ENCODE measurements at places on chromosomes 5 and 9.

DNA sequence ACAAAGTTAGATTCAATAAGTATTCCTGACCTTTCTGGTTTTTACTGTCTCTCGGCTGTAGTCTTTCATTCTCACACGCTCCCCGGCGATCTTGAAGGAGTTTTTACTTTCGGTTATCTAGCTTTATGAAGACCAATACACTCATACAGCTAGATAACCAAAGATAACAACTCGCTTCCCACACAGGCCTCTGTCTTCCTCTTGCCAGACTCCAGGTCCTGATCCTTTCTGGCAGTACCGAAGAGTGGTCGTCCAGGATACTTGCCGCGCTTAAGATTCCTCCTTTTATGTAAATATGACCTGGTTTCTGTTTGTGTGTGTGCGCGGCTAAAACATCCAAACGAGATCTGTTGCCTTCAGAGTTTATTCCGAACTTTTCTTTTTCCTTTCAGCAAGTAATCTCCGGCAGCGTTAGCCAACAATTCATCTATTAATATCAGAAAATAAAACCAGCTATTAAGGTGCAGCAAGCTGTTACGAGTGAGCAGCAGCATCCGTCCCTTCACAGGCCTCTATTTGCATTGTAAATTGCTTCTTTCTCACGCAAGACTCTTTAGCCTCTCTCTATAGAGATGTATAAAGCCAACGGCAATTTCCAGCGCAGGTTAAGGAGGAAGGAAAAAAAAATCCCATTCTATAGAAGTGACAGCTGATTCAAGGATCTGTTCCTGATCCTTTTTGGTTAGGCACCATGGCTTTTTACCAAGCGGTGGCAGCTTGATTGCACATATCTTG lies 216.1 kb downstream of the MEF2C start:
- no peak for DNase-seq

GRCh38 chr5:91128604-91129003 lies 254.5 kb downstream of the ARRDC3 start:
- no peak for DNase-seq

DNA sequence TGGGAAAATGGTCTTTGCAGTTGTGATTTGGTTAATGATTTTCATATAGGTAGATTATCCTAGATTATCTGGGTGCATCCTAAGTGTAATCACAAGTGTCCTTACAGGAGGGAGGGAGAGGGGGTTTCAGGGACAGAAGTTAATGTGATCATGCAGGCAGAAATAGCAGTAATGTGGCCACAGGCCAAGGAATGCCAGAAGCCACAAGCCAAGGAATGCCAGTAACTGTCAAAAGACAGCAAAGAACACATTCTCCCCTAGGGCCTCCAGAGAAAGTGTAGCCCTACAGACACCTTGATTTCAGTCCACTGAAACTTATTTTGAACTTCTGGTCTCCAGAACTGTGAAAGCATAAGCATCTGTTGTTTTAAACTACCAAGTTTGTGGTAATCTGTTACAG lies 2074.5 kb downstream of the MAT2B start:
- DNase-seq = no peak

- no peak for DNase-seq
Observed at GRCh38 chr9:117742131-117742530, 37.9 kb downstream of the TLR4 start.

- no peak for DNase-seq
Observed at GRCh38 chr9:97853056-97853843, at the start of gene FOXE1. Gene FOXE1, plus strand, starts transcription at chr9:97853226. Its CDS starts 689 bp downstream, at chr9:97853915.

GRCh38 chr5:173920866-173921555 lies 32.9 kb downstream of the CPEB4 start:
- no peak for DNase-seq

DNA sequence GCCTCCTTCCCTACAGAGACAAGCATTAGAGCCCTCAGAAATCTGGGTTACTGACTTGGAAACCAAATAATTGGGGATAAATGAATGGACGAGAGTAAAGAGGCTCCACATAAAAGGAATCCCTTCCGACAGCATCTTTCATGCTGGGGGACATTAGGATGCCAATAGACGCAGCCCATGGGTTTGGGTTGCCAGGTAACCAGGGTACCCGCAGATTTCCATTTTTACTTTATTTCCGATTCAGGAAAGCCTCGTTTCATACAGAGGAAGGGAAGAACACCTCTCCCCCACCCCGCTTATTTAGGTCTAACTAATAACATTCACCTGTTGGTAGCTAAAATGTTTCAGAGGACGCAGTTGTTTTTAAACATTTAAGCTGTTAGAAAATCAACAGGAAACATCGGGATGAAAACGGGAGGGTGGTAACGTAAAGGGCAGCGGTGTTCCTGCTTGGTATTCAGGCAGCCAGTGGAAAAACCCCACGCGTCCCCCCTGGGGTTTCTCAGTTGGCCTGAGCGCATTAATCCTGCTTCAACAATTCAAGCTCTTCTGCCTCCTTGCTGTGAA lies 179.5 kb downstream of the YTHDC2 start:
- DNase-seq = no peak

- no peak for DNase-seq
Observed at GRCh38 chr5:122770477-122770876, 4.4 kb upstream of the SNX2 start.

DNA sequence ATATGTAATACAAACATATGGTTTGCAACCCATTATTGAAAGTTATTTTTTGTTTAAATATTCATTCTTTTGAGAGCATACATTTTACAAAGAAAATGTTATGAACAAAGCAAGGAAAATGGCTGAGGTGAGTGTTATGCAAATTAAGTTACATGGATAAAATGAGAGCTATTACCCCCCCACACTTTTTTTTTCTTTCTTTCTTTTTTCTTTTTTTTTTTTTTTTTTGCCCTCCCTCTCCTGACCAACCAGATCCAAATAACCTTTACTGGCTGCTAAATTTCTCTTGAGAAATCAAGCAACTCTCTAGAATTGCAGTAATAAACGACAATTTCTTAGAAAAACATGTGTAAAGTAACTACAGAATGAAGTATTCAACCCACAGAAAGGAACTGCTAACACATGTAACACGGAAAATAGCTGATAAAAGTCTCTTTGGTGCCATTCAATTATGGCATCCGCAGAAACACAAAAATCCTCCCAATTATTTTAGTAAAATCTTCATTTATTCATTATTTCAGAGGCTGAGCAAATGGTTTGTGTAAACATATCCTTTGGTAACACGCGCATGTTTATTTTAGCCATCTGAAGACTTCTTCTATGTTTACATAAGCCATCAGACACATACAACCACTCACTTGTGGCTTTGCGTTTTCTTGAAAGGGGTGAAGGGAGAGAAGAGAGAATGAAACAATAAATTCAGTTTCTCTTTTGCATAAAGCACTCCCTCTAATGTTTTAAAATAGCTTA lies 216.1 kb downstream of the NFIB start:
- no peak for DNase-seq

DNA sequence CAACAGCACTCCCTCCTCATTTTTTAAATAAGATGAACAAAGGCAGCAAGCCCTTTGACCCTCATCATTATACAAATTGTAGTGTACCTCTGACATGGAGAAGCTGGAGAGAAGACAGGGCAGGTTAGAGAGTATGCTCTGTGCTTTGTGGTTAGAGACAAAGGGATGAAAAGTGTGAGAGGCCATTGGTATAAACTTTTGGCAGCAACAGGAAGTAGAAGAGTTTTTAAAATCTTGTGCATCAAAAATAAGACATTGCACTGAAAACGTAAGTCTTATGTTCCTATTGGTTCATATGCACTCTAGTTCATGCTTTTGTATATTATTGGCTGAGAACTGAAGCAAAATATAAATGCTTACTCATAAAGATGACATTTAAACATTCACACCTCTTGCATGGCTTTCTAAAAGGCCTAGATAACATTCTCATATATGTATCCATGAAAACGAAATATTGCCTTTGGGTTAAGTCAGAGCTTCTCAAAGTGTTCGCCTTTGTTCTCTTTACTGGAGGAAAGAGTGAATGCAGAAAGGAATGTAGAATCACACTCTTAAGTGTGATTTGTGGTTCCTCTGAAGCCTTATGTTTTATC lies 158.0 kb downstream of the PALM2AKAP2 start:
- DNase-seq = no peak

DNA sequence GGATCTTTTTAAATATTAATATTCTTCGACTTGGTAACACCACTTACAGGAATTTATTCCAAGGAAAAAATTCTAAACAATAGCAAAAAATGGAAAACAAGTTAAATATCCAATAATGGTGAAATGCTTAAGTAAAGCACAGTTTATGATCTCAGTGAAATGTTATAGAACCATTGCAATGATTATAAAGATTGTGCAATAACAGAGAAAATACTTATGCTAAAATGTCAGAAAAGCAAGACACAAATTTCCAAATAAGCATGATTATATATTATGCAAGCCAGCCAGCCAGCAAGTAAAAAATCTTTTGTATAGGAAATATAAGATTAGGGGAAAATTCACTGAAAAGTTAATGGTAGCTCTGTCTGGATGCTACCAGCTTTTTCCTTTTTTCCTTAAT lies 102.7 kb upstream of the EFNA5 start:
- DNase-seq = no peak

DNA sequence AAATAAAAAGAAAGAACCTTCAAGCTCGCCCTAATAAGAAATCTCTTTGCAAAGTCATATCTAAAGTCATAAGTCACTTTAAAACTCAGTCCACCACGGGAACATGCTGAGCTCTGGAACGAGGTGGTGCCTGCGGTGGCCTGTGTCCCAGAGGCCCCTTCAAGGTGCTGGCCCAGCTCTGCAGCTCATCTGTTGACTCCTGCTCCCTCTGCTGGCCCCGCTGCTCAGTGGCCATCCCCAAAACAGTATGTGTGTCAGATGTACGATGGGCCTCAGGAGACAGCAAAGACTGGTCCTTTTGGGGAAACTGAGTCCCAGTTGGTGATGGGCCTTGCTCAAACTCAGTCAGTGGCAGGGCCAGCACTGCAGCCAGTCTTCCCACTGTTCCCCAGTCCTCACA lies 22.8 kb upstream of the FOXB2 start:
- DNase-seq = no peak

GRCh38 chr9:86816366-86816765 lies 130.9 kb downstream of the GAS1 start:
- no peak for DNase-seq

GRCh38 chr5:173834071-173834771 lies 53.9 kb upstream of the CPEB4 start:
- DNase-seq = no peak

Measured in activated naive CD4-positive, alpha-beta T cell treated with Interleukin-2 at 50 U/mL for 16 hours (primary cell).